Femur (tissue), 1 donor: ENCODE measurements at places on chromosomes 13 and 19.

GRCh38 chr13:60347690-60348089, 49.3 kb upstream of the TDRD3 start:
- DNase-seq = no peak

DNA sequence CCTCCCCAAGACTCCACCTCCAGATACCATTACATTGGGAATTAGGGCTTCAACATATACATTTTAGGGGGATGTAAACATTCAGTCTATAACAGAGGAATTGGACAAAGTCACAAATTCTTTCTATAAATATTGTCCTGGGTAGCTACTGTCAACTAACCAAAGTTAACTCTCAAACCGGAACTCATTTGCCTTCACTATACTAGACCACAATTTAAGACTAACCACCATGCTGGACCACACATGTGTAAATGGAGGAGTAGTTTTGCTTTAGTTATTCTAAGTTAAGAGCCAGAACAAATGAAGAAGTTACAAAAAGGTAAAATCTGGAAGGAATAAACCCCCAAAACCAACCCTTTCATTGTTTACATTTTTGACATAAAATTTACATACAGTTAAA, 222.8 kb downstream of the NDFIP2 start:
- DNase-seq = no peak

DNA sequence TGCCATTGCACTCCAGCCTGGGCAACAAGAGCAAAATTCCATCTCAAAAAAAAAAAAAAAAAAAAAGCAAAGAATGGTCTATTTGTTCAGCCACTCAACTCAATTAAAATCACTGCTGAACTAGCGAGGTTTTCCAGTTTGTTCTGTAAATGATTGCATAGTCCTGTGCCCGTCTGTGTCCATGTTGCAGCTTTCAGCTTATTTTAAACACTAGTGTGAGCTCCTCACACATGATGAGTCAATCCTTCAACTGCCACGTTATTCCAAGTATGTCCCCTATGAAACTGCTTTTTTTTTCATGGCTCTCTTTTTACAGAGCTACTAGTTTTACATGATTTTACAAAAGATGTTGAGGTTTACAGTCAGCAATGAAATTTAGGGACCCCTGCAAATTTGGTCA, 12.2 kb downstream of the SUGP2 start:
- DNase-seq = no peak

DNA sequence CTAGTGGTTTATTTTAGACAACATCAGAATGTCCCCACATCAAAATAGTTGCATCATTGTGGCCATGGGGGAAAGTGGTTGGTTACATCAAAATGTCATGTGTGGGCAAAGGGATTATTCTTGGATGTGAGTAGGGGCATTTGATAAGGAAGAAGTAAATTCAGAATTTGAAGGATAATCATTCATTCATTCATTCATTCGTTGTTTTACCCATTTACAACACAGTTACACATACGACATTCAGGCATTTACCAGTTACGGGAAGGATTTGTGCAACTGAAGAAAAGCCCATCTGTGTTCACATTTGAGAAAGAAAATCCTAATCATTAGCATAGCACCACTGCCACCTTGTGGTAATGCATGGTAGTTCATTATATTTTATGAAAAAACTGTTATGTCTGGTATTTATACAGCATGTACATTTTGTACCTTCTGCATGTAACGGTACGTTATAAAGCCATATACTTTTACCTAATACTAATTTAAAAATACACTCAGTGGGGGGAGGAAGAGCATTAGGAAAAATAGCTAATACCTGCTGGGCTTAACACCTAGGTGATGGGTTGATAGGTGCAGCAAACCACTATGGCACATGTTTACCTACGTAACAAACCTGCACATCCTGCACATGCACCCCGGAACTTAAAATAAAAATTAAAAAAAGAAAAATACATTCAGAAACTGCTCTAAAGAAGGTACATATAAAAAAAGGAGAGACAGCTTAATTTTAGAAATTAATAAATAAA, 62.1 kb downstream of the DGKH start:
- DNase-seq = no peak

DNA sequence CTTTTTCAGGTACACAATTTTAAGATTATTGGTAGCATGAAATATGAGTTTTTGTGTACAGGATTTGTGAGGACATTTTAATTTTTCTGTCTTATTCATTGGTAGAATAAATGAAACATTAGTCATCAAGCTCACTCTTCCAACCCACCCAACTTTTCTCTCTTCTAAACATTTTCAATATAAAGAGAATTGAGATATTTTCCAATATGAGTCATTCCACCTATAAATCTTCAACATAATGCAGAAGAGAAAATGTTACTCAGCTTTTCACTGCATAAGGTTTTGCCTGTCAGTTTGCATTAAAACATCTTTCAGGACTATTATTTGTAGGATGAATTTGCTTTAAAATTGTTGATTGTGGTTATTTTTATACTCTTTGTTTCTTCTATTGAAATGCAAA, 330.7 kb downstream of the PCDH20 start:
- DNase-seq = no peak

GRCh38 chr13:113567681-113568080, 16.9 kb upstream of the TFDP1 start:
- DNase-seq = no peak

GRCh38 chr13:39385154-39385553, 217.8 kb downstream of the LHFPL6 start:
- DNase-seq = no peak

DNA sequence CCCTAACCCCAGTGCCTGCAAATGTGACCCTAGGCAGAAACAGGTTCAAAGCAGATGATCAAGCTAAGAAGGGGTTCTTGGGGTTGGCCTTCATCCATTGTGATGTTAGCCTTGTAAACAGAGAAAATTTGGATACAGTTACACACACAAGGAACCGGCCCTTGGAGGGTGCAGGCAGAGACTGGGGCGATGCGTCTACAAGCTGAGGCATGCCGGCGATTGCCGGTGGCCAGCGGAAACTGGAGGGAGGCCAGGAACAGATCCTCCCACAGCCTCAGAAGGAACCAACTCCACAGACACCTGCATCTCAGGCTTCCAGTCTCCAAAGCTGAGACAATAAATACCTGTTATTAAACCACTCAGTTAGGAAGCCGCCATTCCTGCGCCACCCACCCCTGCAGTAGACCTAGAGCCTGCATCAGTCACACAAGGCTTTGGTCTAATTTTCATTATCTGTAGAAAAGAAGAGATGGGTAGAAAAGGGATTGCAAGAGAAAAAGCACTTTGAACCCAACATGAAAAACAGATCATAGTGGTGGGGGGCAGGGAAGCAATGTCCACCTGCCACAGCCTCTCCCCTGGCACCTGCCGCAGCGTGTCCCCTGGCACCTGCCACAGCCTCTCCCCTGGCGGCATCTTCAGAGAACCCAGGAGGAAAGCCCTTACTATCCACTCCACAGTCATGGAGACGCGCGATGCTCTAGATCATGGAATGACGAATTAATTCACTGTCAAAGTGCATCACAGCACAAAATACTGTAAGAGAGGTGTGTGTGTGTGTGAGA, 119.7 kb upstream of the SOX1 start:
- no peak for DNase-seq

GRCh38 chr19:2650515-2650914, 52.0 kb downstream of the GNG7 start:
- no peak for DNase-seq

DNA sequence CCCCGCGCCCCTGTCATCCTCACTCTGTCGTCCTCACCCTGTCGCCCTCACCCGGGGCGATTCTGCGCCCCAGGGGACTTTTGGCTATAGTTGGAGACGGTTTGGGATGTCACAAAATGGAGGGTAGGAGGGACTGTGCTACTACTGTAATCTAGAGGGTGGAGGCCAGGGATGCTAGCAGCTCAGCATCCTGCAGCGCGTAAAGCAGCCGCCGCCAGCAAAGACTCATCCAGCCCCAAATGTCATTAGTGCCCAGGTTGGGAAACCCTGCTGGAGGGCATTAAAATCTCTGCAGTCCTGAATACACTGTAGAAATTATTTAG, 362 bp downstream of the ZNF557 start:
- no peak for DNase-seq
